ENCODE measurements at places on chromosomes 7 and 10.

DNA sequence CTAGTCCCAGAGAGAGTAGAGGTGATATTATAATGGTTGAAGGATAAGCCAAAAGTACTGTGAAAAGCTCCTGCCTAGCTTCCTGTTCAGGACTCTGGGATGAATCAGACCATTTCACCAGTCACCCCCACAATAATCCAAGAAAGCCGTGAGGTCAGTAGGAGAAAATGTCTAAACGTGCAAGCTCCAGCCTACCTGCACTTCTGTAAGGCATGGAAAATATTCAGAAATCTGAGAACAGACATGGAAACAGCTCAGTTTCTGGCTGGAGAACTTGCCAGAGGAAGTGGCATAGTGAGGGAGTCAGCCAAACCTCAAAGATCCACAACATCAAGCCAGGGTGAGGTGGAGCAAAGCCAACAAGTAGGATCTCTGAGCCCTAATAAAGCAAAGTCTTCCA is 58.2 kb downstream of the ELAPOR2 start:
- no peak for DNase-seq

- no peak for DNase-seq
Measured at GRCh38 chr10:13311177-13311575, 11.3 kb upstream of the PHYH start.

- peak; percentile 100 for DNase-seq
Measured at GRCh38 chr10:15084502-15084922, 4.1 kb downstream of the ACBD7 start.

GRCh38 chr10:97154162-97154561 is 31.6 kb downstream of the SLIT1 start:
- DNase-seq: no peak

GRCh38 chr10:7046615-7047014 is 364.2 kb downstream of the SFMBT2 start:
- DNase-seq: no peak

GRCh38 chr7:134462337-134462925 is 3.5 kb upstream of the AKR1B1 start:
- DNase-seq: peak; percentile 88

DNA sequence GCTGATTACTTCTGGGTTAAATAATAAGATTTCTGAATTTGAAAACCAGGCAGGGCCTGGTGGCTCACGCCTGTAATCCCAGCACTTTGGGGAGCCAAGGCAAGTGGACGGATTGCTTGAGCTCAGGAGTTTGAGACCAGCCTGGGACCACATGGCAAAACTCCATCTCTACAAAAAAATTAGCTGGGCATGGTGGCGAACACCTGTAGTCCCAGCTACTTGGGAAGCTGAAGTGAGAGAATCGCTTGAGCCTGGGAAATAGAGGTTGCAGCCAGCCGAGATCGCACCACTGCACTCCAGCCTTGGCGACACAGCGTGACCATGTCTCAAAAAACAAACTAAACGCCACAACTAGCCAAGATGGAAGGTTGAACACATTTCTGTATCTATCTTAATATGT is 3.5 kb downstream of the CYCS start:
- no peak for DNase-seq

DNA sequence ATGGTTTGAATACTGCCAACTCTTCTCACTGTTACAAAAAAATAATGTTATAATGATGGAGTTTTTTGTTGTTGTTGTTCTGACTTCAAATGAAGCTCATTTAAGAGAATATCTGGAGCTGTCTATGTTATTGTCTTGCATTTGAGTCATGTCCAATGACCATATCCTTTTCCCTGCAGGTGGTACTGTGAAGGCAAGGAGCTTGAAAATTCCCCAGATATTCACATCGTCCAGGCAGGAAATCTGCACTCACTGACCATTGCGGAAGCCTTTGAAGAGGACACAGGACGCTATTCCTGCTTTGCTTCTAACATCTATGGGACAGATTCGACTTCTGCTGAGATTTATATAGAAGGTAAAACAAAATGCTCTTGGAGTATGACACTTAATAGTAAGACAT is 33.5 kb downstream of the MYPN start:
- peak; percentile 33 for DNase-seq

- DNase-seq: no peak
Measured at GRCh38 chr7:51973939-51974338, 657.3 kb upstream of the COBL start.

GRCh38 chr10:17682236-17682946 is 38.4 kb downstream of the STAM start:
- peak; percentile 59 for DNase-seq

DNA sequence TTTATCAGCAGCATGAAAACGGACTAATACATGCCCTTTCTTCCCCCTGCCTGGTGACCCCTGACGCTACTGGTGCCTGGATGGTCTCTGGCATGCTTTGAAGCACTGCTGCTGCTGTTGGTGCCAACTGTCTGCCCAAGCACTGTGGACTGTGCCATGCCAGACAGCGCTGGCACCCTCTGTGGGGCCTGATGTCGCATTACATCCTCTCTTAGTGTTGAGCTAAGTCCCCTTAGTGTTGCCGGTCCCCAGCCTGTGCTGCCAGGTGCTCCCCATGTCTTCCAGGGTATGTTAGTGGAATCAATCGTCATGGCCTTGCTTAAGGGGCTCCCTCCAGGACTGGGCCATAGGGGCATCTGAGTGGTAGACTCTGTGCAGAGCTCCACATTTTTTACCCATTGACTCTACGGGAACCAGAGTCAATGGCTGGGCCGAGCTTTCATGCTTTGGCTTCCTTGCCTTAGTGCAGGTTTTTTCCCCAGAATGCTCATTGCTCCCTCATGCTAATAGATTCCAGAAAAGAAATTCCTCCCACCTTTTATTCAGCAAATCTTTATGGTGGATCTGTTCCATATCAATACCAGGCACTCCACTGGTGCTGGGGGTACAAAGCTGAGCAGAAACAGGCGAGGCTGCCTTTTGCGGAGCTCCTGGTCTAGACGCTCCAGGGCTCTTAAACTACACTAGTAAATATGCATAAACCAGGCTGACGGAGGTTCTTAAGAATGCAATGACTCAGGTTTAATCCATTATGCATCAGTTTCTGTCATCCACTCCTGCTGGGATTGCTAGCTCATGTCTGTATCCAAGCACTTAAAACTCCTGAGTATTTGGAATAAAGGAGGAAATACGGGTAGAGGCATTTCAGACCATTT is 21.8 kb upstream of the MRC1 start:
- peak; percentile 98 for DNase-seq

- no peak for DNase-seq
Measured at GRCh38 chr7:54166419-54166818, 375.8 kb upstream of the VSTM2A start.

DNA sequence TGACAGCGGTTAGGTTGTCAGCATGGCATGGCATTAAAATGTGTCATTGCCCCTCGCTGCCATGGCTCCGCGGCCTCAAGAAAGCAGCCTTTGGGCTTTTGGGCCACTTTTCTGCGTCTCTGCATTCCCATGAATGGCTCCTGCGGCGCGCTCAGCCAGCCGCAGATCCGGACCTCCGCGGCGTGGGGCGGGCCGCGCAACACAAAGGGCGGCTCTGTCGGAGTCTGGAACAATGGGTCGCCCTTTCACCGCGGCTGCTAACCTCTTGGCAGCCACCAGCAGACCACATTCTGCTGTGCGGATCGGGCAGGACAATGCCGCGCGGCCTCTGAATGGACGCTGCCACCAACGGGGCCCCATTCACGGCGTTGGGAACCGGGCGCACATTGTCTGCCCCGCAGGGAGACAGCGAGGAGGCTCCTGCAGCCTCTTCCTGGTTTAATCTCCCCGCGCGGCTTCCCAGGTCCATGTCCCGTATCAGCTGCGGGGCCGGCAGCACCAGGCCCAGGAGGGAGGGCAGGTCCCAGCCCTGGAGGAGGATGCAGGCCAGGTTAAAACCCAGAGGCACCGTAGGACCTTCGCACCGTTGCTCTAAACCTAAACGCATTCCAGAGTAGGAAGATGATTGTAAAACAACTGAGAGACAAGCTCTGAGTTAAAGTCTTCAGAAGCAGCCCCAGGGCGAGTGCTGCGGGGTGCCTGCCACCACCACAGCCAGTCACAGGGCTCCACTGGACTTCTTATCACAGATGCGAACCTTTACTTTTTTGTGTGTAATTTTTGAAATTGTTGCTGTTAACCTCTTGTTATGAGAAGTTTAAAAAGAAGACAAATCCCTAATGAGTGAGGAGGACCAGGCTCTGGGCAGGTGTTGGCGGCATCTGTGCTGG is 71.6 kb downstream of the NKX6-2 start:
- DNase-seq: peak; percentile 14

DNA sequence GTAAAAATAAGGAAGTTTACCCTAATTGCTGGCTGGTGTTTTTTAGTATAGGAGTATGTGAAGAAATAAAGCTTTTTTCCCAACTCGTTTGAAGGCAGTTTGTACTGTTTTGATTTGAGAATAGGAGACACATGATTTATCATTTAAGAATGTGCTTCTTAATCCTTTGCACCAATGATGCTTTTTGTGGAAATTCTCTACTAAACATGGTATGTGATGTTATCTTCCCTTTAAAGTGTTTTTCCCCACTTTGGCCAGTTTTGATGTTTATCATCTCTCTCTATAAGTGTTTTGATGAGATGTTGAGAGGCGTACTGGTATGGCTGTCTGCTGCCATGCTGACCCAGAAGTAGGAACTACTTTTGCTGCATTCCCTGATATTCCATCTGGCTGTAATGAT is 85.1 kb downstream of the SUGCT start:
- DNase-seq: peak; percentile 91

- no peak for DNase-seq
Measured at GRCh38 chr10:79380946-79381721, 33.9 kb downstream of the PPIF start.

DNA sequence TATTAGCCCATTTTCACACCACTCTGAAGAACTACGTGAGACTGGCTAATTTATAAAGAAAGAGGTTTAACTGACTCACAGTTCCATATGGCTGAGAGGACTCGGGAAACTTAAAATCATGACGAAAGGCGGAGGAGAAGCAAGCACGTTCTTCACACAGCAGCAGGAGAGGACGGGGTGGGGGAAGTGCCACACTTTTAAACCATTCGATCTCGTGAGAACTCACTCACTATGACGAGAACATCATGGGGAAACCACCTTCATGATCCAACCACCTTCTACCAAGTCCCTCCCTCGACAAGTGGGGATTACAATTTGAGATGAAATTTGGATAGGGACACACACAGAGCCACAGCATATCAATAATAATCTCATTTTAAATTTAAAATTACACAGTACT is 80.2 kb downstream of the VWDE start:
- no peak for DNase-seq

DNA sequence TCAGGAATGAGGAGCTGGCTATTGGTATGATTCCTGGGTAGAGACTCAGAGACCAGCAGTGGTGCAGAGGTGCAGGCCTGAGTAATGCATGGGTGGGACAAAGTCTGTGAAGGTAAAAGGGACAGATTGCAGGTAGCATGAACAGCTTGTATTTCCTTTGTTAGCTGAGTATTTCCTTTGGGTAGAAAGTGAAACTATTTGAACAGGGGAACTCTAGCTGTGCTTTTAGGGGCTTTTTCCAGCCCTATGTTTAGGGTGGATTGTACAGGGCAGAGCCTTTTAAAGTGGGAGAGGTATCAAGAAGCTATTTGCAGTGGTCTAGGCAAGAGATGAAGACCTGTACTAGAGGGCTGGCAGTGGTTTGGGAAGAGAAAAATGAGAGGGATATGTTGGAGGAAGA is 739.9 kb downstream of the REEP3 start:
- DNase-seq: no peak

GRCh38 chr7:44058759-44059218 is 6.6 kb downstream of the PGAM2 start:
- no peak for DNase-seq

DNA sequence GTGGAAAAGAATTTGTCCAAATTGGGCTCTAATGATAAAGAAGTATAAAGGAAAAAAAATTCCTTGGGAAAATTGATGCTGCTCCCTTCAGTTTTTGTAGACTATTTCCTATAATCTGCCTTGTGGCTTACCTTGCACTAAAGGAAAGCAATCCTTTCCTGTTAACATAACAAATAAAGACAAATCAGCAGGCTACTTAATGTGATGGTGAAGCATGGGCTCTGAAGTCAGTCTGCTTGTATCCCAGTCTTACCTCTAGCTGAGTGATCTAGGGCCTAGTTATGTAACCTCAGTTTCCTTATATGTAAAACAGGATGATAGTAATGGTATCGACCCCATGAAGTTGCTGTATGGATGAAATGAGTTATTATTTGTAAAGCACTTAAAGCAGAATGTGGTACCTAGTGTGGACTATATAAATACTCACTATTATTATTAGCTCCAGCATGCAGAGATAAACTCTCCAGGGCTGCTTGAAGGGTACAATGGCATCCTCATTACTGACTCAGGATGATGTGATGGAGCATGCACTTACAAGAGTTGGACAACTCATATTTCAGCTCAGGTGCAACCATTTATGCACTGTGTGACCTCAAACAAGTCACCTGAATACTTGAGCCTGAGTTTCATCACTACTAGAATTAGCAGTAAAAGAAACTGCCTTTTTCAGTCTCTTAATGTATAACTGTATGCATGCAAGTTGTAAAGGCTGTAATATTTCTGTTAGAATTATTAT is 156.1 kb downstream of the DKK1 start:
- DNase-seq: no peak

DNA sequence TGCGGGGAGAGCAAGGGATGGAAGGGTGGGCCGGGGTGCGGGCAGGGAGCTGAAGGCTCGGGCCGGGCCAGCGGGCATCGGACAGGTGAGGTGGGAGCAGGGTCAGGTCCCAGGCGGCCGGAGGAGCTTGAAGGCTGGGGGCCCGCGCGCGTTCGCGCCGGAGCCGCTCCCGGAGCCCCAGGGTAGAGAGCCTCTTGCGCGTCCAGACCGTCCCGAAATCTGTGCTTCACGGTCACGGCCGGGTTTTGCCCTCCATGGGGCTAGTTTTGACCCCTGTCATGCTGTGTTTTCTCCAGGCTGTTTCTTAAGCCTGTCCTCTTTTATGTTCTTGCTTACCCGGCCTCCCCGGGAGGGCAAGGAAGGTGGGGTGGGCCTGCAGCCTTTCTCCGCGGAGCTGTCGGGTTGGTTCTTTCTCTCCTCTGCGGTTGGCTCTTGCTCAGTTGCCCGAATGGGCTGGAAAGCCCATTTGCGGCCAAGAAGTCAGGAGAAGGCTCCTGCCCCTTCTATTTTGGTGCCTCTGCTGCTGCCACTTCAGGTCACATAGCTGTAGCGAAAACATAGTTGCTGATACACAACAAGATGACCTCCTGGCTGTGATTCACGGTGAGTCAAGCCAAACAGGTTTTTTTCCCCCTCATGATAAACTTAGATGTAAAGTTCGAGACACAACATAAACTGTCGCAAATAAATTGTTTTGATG is 650 bp downstream of the UBE2D1 start:
- peak; percentile 32 for DNase-seq

- peak; percentile 26 for DNase-seq
Measured at GRCh38 chr10:47169581-47169980, 130.4 kb upstream of the GDF10 start.

All from choroid plexus epithelial cell (primary cell).